ENCODE measurements at places on chromosomes 4 and X.

DNA sequence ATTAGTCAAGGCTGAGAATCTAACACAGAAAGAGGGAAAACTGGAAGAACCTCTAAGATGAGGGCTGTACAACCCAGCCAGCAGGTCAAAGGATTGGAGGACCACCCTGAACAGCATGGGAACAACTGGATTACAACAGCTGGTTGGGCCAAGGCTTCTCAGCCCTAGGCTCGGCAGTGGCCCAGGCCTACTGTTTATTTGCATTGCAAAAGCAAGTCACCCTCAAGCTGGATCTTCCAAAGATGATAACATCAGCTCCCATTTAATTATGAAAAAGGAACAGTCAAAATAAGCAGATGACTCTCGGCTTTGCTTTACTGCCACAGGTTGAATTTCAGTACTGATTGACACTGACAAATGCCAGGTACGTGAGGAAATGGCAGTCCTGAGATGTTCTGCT, 61.8 kb downstream of the GPC3 start:
- DNase-seq: no peak

DNA sequence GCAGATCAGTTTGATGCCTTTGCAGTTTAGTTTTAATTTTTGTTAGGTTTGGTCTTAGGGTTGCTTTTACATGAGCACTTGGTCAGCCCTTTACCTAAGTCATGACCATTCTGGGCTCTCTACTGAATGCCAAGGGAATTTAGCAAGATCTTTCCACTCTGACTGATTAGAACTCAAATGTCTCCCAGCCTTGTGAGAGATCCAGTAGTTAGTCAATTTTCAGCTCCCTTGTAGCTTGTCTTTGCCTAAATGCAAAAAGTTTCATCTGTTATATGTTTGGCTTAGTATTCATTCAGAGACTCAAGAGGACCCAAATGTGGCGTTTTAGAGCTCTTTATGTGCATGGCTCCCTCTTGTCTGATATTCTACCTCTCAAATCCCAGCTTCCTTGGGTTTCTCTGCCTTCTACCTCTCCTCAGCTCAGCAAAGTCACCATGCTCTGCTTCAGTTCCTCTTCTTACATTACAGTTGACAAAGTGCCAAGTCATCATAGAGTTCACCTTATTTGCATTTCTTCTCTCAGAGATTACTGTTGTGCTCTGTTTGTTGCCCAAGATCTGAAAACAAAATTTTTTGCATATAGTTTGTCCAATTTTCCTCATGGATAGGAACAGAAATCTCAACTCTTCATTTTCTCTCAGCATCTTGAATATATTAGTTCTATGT, 17.5 kb upstream of the JAKMIP1 start:
- DNase-seq: no peak

DNA sequence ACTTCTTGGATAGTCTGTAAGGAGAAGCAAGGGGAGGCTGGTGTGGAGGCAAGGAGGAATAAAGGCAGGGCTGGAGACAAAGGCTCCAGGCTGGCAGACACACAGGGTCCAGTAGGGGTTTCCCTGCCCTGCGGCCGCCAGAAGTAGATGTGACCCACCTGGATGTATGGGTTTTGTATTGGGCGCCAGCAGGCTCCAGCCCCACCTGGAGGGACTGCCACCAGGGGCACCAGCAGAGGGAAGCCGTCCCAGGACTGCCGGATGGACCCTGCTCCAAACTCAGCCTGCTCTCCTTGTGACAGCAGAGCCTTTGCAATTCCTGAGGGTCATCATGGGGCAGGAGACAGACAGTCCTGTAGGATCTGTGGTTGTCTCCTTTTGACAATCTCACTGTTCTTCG, 52.7 kb downstream of the MGST2 start:
- DNase-seq: no peak

DNA sequence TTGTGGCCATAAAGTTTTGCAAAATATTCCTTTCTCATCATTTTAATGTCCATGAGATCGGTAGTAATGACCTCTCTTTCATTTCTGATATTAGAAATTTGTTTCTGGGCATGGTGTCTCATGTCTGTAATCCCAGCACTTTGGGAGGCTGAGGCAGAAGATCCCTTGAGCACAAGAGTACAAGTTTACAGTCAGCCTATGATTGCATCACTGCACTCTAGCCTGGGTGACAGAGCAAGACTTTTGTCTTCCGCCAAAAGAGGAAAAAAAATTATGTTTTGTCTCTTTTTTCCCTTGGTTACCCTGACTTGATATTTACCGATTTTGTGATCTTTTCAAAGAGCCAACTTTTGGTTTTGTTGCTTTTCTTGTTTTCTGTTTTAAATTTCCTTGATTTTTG, 10.8 kb upstream of the NKAP start:
- DNase-seq: no peak

DNA sequence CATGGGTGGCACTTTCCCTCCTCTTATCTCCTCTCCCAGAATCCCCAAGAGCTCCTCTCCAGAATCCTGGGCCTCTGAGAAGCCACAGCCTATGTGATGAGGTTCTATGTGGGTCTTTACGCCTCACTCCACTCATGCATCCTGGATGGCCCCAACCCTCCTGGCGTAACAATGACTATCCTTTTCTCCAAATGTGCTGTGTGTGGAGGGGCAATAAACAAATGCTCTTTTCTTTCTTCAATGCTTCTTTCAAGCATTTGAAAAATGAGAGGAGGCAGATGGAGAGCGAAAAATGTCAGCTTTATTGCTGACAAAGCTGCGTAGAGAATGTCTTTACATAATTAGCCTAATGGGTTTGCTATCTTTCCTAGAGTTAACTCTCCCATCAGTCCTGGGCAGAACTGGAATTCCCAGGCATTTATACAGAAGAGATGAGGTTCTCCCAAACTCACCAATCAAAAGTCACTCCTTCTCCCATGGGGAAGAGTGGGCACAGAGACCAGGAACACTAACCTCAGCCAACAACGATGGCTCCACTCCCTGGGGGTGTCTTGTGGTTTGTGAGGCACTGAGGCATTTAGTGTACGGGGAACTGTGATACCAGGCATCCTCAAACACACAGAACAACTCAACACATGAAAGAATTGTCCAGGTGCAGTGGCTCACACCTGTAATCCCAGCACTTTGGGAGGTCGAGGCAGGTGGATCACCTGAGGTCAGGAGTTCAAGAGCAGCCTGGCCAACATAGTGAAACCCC, 118.9 kb upstream of the SLC34A2 start:
- DNase-seq: no peak
